ENCODE measurements at places on chromosomes 2 and 18. TPM values are rescaled to one million over a fixed set of nuclear protein-coding genes. Genes with fewer than 3 reads are reported as not detected.

Gene DYSF
- total RNA-seq, result 134 TPM

Gene WDFY1
- 68.7 TPM for total RNA-seq

Gene ARMC9
- total RNA-seq, result 19.3 TPM

Gene FSHR
- total RNA-seq, result not detected

Gene PLB1
- 0.80 TPM for total RNA-seq

Gene NEB
- total RNA-seq, result 3.6 TPM

Gene IL1A
- 0.99 TPM for total RNA-seq

Gene IL36G
- not detected for total RNA-seq

Gene HMSD
- total RNA-seq, result not detected

Gene MOGAT1
- not detected for total RNA-seq

All from endothelial cell of umbilical vein (primary cell).